Activated T-helper 1 cell treated with anti-CD3 and anti-CD28 coated beads, Interleukin-2, amount 50 U/mL, for 16 hours (primary cell): ENCODE measurements at places on chromosomes 5 and 9.

GRCh38 chr5:141149812-141150211, at the start of gene PCDHB6:
Gene PCDHB6, plus strand, starts transcription at chr5:141150057. Its CDS starts 201 bp downstream, at chr5:141150258.
- no peak for DNase-seq

DNA sequence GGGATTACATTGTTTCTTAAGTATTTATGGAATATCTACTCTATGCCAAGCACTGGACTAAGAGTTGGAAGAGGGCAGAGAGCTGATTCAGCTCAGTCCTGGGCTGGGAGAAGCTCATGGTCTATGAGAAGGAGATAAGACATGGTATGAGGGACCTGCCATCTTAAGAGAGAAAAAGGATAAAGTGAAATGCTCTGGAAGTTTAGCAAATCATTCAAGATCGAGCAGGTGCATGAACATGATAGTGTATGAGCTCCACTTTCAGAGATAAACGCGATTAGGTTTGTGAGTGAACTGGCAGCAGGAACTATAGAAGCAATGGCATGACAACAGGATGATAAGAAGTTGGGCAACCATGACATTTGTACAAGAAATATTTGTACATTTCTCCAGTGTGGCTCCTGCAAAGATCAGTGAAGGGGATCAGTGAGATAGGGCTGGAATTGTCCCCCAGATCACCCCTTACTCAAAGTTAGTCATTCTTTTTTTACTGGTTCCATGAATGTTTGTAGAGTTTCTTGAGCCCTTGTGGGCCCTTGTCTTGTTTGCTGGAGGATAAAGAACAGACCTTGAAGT, 26.6 kb upstream of the CCDC180 start:
- DNase-seq, result no peak

GRCh38 chr5:134183481-134183880, 6.7 kb upstream of the SKP1 start:
- no peak for DNase-seq

DNA sequence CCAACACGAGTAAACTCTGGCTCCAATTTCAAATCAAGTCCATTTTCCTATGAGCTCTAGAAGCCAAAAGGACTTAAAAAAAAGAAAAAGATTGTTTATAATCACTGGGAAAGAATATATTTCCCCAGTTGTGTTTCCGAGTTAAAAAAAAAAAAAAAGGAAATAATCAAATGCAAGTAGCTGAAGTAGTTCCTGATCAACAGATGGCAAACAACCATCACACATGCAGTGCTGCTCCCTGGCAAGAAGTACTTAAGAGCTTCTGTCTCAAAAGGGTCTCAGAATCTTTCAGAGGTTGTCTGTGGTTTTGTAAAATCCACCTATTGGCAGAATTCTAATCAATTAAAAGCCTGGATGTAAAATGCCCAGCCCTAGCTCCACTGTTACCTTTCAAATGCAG, 387.9 kb downstream of the RAB3C start:
- no peak for DNase-seq
